ENCODE measurements at places on chromosomes 2 and 18.

- no peak for DNase-seq
These were observed 187.0 kb downstream of the AGPS start for GRCh38 chr2:177579486-177580036.

DNA sequence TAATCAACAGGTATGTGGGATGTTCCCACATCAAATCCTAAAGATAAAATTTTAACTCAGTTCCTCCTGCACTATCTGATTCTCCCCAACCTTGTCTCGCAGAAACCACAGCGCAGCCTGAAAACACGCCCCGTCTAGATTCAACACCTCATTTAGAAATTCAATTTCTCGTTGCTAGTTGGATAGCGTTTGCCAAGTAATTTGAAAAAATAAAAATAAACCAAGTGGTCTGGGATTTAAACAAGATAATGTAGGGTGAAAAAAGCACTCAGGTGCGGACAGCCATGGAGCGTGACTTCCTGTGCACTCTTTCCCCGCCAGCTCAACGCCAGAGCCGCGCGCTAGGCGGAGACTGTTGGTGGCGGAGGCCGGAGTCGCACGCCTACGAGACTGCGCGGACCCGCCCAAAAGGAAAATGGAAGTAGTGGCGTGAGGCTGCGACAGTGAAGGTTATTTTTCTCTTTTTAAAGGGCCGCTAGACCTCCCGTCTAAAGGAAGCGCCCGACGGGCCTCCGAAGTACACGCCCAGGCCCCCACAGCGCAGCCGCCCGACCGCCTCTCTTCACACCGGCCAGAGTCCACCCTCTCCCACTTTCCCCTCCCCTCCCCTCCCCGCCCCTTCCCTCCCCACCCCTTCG lies 615 bp upstream of the CCNT2 start:
- DNase-seq: no peak

- no peak for DNase-seq
These were observed 46.9 kb upstream of the SPATS2L start for GRCh38 chr2:200259577-200259957.

DNA sequence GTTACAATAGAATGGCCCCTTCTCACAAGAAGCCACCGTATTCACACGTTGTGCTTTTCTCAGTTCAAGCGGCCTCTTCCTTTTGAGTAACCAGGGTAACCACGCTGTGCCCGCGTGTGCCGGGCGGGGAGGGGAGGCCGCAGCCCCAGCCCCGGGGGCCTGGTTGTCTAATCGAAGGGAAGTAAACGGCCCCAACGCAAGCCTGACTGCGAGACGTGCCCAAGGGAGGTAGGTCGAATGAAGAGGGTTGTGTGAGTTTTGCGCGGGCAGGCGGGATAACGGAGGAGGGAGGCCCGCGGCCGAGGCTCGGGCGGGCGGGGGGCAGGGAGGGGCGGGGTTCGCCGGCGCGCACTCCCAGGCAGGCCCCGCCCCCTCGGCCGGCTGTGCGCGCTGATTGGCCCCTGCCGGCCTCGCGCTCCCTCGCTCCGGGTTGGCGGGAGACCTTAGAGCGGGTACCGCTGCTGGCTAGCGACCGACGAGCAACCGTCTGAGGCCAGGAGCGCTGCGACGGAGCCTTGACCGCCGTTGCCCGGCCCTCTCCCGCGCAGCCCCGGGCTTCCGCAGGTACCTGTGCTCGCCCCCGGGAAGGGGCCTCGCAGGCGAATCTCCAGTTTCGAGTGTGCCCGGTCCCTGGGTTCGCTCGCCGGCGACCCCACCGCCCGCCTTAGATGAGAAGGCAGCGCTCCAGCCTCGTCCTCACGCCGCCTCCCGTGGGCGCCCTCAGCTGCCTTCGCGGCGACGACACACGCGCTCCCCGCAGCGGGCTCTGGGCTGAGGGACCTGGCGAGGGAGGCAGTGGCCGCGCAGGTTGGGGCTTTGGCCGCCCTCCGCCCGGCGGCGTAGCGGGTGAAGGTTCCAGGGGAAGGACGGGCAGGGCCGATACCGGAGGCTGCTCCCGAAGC lies at the start of gene SPDYA:
TSS of gene SPDYA (plus strand) at position 451 of the 902 bp plus-strand sequence. CDS start 5,181 bp downstream, outside the sequence.
- peak; percentile 76 for DNase-seq

GRCh38 chr2:219509780-219510511 lies 4.3 kb upstream of the ASIC4 start:
- DNase-seq: peak; percentile 55

DNA sequence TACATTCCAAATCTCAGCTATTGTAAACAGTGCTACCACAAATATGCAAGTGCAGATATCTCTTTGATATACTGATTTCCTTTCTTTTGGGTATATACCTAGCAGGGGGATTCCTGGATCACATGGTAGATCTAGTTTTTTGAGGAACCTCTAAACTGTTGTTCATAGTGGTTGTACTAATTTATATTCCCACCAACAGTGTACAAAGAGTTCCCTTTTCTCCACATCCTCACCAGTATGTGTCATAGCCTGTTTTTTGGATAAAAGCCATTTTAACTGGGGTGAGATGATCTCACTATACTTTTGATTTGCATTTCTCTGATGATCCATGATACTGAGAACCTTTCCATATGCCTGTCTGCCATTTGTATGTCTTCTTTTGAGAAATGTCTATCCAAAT lies 6.3 kb upstream of the CCNT2 start:
- peak; percentile 76 for DNase-seq

GRCh38 chr2:168006498-168006897 lies 240.9 kb downstream of the STK39 start:
- DNase-seq: no peak

DNA sequence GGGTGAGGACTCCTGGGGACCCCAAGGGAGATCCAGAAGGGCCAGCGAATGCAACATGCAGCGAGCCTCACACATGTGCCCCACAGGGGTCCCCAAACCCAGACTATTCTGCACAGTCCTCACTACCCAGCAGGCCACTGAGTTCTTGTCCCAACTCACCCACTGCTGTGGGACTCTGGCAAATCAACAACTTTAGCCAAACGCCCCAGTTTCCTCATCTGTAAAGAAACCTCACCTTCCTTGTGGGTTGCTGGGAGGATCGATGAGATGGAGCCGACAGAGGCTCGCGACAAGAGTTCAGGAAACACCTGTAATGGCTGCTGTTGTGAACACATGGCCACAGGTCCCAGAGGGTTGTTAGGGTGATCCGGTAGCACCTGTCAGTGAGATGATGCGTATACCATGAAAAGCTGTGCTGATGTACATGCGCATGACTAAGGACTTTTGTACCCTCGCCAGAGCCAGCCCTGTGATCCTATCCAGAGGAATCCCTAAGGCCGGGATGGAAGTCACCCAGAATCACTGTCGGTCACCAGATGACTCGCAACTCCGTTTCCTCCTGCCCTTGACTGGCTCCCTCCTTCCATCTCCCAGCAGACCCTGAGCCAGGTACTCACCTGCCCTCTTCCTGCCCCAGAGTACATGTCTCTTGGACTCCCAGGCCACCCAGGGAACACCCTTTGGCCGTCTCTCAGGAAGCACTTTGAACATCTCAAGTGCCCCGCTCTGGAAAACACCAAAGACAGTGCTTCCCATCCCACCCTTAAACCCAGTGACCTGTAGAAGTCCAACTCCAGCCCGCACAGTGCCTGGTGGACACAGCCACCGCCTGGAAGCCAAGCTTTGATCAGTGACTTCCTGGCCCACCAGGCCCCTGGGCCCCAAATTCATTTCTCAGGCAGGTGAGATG lies 103.3 kb upstream of the ID2 start:
- DNase-seq: no peak

DNA sequence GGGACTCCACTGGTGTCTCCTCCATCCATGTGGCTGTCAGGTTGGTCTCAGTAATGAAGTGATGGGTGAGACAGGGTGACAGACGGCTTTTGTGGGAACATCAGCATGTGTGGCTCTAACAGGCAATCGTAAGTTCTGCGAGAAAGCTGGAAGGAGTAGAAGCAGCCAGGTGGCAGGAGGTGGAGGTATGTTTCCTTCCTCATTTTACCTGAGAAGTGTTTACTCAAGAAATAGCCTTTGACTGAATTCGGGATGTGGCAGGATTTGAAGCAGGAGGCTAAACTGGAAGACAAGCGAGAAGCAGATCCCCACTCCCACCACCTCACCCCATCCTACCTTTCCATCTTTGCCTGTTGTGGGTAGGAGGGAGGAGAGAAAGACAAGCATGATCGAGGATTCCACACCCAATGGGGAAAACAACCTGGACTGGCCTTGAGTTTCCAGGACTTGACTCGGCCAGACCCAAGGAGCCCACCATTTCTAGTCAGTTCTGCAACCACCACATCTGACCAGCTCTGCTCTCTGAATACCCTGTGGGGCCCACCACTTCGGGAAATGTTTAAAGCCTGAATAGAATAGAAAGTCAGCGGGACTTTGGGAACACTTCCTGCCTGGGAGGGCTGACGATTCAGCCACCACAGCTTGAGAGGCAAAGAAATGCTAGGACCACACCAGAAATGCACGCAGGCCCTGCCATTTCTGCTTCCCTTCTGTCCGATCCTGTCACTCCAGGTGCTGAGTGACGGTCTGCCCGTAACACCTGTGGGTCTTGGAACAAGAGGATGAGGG lies 1.2 kb downstream of the ABCG8 start:
- DNase-seq: no peak

DNA sequence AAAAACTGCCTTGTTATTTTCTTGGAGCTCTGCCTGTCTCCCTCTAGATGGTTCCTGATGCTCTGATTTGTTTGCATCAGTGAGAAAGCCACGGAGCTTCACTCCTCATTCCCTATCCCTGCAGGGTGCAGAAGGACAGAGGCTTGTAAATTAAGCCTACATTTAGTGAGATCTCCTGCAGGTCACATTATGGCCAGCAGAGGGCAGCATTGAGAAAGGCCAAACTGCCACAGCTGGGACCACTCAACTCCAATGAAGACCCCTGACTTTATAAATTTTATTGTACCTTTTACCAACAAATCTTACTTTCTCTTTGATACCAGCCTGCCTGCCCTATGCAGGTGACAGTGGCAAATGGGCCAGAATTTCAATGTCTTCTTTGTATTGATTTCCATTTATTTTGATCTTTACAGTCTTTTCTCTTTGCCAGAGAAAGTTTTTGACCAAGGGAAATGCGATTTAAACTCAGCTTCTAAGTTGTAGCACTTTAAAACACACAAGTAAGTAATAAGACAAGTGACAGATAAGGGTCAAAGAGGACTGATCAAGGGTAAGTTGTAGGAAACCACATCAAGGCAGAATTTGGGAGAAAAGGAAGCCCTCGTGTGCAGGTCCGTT lies 1029.1 kb upstream of the KLHL29 start:
- peak; percentile 1 for DNase-seq

DNA sequence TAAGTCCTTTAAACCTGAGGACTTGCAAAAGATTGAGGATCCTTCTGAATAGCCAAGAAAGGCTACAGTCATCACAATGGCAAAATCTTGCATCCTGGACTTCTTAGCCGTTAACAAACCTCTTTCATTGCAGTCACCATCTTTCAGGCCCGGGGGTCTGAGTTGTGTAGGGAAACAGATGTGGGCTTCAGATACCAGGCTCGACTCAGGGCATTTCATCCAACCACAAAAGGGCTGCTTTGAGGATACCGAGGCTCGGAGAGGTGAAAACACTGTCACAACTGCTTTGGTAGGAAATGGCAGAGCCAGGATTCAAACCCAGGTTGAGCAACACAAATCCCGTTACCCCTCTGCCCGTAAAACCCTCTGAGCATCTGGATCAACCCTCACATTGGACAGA lies 147.4 kb downstream of the TFCP2L1 start:
- no peak for DNase-seq

GRCh38 chr2:229485857-229486256 lies 214.8 kb upstream of the PID1 start:
- no peak for DNase-seq

- no peak for DNase-seq
These were observed 1274.5 kb upstream of the TMEFF2 start for GRCh38 chr2:193469251-193469650.

GRCh38 chr2:177073611-177074010 lies 139.0 kb upstream of the HNRNPA3 start:
- no peak for DNase-seq

DNA sequence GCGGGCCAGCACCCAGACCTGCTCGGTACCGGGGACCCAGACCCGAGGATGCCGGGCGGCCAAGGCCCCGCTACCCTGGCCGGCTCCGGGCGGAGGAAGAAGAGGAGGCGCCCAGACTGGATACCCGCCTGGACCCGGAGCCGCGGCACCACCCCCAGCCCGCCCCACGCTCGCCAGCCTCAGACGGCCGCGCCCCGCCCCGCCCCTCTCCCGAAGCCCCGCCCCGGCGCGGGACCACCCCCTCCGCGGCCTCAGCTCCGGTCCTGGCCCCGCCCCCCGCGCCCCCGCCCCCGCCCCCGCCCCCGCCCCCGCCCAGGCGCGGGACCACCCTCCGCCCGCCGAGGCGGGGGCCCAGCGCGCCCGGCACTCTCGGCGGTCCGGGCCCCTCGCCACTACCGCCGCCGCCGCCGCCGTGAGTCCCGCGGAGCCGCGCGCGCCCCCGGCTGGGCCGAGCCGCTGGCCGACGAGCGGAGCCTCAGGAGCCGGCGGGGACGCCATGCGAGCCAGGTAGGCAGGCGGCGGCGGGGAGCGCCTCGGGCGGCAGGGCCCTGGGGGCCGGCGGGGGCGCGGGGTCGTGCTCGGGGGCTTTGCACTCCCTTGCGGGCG lies at the start of gene SH3BP4:
TSS of gene SH3BP4 (plus strand) at position 354 of the 606 bp plus-strand sequence. CDS start 82,986 bp downstream, outside the sequence.
- peak; percentile 74 for DNase-seq

- no peak for DNase-seq
These were observed 640.4 kb downstream of the NR4A2 start for GRCh38 chr2:155692106-155692505.

- DNase-seq: no peak
These were observed 61.6 kb downstream of the KCNG2 start for GRCh38 chr18:79859314-79859713.

DNA sequence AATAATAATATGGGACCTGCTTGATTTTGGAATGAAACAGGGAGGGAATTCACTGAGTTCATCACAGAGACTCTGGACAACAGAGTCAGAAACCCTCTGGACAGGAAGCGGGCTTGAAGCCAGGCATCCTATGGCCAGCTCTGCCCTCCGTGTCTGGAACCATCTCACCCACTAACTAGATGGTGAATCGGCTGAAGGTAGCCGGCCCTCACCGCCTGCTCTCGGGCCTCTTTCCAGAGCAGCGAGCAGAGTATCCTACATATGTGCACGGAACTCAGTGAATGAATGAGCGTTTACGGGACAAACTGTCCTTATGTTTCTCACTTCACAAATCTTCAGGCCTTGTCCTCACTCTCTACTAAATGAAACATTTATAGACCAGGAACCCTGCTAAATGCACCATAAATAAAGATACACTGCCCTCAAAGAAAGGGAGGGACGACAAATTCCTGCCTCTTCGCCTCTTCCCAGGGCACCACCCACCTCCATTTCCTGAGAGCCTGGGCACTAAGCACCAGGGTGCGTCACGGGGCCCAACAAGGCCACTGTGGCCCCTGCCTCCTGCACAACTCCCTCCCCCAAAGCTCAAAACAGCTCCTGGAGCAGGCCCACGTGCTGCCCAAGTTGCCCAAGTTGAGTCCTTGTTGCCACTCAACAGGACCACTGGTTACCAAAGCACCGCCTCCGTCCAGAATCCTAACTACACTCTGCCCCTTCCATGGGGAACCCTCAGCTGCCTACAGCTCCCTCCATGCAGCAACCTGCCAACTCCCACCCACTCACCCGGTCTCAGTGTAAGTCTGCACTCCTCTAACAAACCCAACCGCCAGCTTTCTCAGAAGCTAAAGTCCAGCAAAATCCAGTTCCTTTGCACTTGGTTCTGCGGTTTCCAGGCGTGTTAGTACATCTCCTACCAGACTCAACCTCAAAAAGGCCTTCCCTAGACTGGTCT lies 1.7 kb downstream of the TBC1D8 start:
- DNase-seq: no peak

GRCh38 chr2:22604136-22604535 lies 780.8 kb upstream of the KLHL29 start:
- DNase-seq: no peak

Measured in iris pigment epithelial cell (primary cell).